ENCODE measurements at places on chromosomes 6 and 20.

DNA sequence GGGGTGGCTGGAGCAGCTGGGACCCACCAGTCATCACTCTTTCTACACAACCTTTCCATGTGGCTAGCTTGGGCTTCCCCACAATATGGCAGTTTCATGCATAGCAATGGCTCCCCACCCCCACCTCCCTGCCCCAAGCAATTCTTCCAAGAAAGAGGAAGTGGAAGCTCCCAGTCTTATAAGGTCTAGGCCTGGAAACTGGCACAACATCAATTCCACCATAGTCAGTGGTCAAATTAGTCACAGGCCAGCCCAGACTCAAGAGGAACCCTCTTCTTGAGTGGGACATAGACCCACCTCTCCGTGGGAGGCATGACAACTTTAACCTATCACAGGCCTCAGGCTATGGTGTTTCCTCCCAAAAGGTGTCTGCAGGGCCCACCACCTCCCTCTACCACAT lies 17.7 kb downstream of the TGM6 start:
- DNase-seq = no peak

- DNase-seq = no peak
These were observed 61.2 kb downstream of the PPP1R14C start for GRCh38 chr6:150203871-150204545.

DNA sequence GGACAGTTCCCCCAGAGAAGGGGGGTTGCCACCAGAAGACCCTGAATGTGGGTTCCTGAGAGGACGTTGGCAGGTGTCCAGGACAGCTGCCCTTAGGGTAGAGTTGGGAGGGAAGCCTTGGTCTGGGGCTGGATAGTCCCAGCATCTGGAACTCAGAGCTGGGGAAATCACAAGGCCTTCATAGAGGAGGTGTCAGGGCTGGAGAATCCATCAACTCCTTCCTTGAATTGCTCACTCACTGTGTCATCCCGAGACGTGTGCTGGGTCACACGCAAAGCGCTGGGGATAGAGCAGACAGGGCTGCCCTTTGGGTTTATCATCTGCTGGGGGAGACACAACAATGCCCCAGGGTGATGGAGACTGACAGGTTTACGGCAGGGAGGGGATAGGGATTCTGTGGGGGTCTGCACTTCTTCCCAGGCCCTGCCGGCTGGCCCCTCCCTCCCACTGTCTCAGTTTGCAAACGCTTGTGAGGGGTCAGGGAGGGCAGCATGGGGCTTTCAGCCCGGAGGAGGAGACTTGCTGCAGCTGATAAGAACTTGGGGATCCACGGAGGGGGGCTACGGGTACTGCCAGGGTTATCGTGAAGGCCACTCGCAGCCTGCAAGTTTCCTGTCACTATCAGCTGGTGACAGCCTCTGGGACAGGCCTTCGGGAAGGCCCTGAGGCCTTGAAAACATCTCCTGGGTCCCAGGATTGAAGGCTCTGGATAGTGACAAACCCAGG lies 18.6 kb downstream of the RBM38 start:
- DNase-seq = no peak

DNA sequence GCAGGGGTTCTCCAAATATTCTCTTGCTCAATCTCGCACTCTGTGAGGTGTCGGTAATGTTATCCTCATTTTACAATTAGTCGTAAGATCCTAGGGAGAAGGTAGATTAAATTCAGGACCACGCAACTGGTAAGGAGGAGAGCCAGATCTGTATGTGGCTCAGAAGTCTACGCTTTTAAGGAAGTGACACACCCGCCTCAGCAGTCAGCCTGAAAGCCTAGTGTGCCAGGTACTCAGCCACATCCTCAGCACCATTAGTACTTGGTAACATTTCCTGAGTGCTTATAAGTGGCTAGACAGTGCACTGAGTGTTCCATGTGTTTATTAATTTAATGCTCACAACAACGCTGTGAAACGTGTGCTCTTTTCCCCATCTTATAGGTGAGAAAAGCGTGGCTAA lies 63.7 kb downstream of the DHX35 start:
- no peak for DNase-seq

DNA sequence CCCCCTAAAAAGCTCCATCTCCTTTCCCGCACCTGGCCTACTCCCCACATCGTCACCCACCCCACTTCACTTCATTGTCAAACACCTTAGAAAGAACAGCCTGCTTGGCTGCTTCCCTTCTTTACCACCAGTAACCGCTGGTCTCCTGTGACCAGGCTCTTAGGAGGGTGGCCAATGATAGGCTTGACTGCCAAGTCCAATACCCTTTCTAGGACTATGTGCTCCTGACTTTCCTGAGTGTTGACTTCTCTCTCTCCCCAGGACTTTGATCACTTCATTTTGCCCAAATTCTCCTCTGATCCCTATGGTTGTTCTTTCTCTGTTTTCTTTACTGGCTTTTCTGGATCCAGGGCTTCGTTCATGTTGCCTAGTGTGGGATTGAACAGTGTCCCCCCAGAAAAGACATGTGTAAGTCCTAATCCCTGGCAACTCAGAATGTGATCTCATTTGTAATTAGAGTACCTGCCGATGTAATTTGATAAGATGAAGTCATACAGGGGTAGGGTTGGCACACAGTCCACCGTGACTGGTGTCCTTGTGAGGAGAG lies 254.0 kb downstream of the GMDS start:
- no peak for DNase-seq

GRCh38 chr6:121612927-121613326 lies 177.5 kb downstream of the GJA1 start:
- DNase-seq = no peak

DNA sequence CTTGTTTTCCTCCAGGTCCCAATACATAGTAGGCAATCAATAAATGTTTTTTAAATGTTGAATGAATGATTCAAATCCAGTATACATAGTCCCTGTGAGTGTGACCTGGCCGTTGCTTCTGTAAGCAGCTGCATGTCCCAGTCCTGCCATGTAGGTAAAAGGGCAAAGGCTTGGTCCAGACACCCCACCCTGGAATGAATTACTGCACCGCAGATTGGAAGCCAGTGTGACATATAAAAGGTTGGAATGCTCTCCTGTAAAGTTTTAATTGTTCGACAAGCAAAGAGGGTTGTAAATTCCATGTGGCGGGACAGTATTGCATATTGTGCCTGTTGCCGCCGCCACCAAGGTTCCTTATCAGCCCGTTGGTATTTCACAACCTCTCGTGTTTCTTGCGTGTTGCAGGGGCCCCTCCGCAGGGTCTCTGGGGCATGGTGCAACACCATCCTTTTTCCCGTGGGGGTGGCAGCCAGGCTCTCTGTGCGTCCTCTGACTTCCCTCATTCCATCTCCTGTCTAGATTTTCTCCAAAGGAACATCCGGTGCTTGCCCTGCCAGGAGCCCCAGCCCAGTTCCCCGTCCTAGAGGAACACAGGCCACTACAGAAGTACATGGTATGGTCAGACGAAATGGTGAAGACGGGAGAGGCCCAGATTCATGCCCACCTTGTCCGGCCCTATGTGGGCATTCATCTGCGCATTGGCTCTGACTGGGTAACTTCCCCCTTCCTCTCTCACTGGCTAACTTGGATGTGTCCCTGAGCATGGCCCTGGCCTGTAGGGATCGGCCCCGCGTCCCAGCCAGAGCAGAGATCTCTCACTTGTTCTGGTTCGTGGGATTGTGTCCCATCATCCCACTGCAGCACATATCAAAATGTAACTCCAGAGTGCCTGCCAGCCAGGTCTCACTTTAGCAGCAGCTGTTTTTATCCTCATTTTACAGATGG lies 20.3 kb downstream of the POFUT1 start:
- no peak for DNase-seq

DNA sequence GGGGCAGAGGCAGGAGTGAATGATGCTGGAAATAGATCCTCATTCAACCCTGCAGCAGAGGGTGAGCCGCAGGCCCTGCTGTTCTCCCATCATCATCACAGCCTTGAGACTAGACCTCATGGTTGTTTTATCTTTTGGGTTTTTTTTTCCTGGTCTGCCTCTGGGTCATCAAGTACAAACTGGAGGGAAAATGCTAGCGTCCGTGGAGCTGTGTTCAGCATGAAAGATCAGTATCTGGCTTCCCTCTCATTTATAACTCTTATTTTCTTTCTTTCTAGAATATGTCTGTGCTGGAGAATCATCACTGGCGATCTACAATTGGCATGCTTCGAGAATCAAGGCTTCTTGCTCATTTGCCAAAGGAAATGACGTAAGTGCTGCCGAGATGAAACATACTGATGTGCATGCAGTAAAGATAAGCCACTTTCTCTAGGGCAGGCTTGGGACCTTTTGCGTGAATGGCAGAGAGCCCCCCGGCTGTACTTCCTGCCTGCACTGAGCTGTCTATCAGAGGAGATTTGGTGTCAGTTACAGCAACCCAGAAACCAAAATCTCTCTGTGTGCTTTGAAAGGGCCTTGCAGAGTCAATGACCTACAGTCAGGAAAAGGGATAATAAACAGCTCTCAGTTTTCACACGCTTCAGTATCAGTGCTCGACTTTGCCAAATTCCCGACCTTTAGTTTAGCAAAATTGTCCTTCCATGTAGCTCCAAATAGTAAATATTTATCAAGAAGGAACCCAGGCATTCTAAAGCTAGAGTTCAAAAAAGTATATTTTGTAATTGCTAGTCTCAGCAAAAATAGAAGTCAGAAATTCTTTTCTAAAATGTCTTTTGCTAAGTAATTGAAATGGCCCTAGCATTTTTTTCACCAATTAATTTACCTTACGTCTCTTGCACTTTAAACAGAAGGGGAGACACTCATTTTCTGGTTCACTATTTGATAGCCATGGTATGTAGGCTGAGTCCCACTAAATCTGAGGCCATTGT lies 76.3 kb downstream of the MTFR2 start:
- DNase-seq = no peak

GRCh38 chr6:145367149-145367548 lies 368.2 kb downstream of the EPM2A start:
- DNase-seq = no peak

- DNase-seq = no peak
These were observed 77.3 kb upstream of the TMEM244 start for GRCh38 chr6:129938249-129939020.
